ENCODE measurements at places on chromosomes 12 and 14. TPM values are rescaled to one million over a fixed set of nuclear protein-coding genes. Genes with fewer than 3 reads are reported as not detected.

DNA sequence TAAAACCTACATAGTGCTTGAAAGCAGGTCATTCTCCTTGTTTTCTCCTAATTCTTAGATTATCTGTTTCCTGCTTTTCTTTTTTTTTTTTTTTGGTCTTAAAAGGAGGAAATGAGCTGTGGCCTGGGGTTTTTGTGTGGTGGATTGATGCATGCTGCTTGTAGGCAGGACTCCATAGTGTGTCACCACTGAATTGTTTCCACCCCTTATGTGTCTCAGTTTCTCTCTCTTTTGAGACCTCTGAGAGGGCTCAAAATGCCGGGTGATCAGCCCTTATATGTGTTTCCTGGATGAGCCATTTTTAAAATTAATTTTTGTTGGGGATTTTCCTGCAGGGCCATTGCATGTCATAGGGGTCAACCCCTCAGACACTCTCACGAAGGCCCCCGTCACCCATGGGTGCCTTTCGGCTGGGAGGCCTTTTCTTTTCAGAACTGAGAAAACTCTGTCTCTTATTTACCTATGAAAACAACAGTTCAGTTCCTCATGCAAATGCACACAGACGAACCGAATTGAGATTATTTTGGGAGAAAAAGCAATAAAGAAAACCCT lies 32.0 kb upstream of the LRRK2 start:
- H3K27ac ChIP-seq, result no peak overlapping the region
- H3K4me1 ChIP-seq, result no peaks in the 10 kb centered on the region
- no peaks in the 10 kb centered on the region for H3K36me3 ChIP-seq
- no peak for DNase-seq
- H3K4me3 ChIP-seq, result no peak overlapping the region

The FOXG1 gene
- not detected for total RNA-seq

The FBLN5 gene
- total RNA-seq, result 7.2 TPM

GRCh38 chr14:96940009-96940408 lies 142.8 kb downstream of the VRK1 start:
- H3K4me3 ChIP-seq, result no peak overlapping the region
- H3K36me3 ChIP-seq, result no peaks in the 10 kb centered on the region
- H3K4me1 ChIP-seq, result peaks cover 3% of the 10 kb centered on the region
- no peak for DNase-seq
- no peak overlapping the region for H3K27ac ChIP-seq
- no peaks in the 10 kb centered on the region for H3K27me3 ChIP-seq

DNA sequence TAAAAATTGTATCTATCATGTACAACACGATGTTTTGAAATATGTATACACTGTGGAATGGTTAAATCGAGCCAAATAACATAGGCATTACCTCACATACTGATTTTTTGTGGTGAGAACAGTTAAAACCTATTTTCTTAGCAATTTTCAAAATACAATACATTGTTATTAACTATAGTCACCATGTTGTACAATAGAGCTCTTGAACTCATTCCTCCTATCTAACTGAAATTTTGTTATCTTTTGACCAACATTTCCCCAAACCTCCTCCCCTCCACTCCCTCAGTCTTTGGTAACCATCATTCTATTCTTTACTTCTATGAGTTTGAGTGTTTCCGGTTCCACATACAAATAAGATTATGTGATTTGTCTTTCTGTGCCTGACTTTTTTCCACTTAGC lies 6.8 kb upstream of the SLC38A2 start:
- H3K4me1 ChIP-seq, result peaks cover 23% of the 10 kb centered on the region
- no peak overlapping the region for H3K27ac ChIP-seq
- no peak overlapping the region for H3K4me3 ChIP-seq
- no peak for DNase-seq
- H3K27me3 ChIP-seq, result no peaks in the 10 kb centered on the region

DNA sequence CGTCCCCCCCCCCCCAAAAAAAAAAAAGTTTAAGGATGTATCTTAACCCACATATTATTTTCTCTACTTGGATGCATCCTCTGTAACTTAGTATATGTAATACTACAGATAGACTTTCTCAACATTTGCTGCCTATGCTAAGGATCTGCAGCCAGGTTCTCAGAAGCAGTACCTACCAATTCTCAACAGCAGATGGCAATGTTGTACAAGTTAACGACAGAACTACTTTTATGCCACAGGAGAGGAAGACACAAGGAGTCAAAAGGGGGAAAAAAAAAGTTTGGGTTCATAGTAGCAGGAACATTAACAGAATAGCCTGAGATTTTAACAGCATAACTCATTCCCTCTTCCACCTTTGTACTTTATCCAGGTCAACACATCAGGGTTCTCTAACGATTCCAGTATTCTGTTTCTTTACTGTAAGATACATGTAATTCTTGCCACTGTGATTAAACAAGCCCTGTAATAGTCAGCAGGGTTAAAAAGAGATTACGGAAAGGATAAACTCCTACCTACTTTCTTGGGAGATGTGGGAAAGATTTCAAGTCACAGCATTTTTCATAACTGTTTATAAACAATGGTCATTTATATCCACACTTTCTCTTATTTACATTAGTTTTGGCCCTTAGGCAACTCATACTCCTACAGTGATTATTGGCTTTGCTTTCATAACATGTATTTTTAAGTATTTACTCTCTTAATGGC lies 5.7 kb upstream of the NEK9 start:
- H3K27ac ChIP-seq, result no peak overlapping the region
- no peak overlapping the region for H3K4me3 ChIP-seq
- H3K27me3 ChIP-seq, result no peaks in the 10 kb centered on the region
- H3K36me3 ChIP-seq, result peaks cover 24% of the 10 kb centered on the region
- peak; percentile 52 for DNase-seq

All from naive thymus-derived CD8-positive, alpha-beta T cell (primary cell).